RPMI7951 (cell line): ENCODE measurements at places on chromosomes 4 and X.
A peak's percentile ranks its signal among the peaks of the same experiment; 100 is the strongest.

GRCh38 chrX:84475596-84475995 lies 26.7 kb downstream of the HDX start:
- no peak for DNase-seq

GRCh38 chrX:12304261-12304660 lies 166.0 kb downstream of the FRMPD4 start:
- DNase-seq = no peak

DNA sequence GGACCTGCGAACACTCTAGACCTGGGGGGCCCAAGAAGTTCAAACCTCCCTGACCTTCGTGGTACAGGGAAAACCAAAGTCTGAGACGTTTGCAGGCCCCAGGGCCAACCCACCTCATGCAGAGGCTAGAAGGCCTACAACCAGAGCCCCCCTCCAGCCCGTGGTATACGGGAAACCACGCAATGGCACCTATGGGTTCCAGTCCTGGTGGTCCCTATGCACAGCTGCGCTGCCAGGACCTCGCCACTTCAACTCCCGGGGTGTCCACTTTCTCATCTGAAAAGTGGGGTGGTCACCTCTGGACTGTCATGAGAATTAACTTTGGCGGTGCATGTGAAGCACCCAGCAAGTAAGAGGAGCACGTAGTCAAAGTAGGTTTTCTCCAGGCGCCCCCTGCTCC lies 8.4 kb upstream of the MSX1 start:
- no peak for DNase-seq

DNA sequence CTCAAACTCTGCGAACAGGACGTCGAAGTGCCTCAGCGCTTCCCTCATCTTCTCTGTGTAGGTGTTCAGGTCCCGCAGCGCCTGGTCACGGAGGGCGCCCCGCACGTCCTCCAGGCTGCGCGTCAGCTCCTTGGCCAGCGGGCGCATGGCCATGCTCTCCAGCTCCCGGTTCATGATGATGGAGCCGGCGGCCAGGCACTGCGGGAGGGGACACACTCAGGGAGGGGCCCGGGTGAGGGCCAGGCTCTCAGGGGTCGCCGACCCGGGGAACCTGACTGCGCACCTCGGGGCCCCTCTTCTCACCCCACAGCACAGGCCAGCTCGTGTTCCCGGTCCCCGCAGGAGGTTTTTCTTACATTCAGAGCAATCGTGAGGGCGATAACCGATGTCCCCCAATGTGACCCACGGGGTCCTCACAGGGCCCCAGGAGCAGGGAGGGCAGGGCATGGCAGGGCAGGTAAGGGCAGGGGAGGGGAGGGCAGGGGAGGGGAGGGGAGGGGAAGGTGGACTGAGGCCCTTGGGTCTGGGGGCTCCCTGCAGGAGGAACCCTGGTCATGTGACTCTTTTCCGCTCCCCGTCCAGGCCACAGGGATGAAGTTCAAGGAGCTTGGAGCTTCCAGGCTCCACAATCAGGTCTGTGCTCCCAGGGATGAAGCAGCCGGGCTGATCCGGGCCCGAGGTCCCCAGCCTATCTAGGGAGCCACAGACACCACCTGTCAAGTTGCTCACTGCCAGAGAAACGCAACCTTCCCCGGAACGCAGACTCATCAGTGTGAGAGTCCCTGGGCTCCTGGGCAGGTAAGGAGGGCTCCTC lies 77.8 kb upstream of the MXD4 start:
- DNase-seq = no peak

DNA sequence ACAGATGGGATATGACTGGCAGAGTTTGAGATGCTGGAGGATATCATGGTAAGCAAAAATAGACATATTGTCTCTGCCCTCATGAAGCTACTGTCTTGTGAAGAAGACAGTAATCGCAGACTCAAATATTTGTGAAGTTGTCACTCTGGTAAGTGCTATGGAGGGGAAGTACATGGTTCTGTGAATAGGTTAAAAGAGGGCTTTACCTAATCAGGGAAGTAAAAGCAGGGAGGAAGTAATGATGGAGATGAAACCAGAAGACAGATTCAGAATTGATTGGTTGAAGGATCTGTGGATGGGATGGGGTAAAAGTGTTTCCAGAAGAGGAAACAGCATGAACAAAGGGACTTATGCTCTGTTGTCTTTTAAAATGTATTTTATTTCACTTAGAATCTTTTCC lies 19.3 kb upstream of the MAGED1 start:
- DNase-seq = no peak

DNA sequence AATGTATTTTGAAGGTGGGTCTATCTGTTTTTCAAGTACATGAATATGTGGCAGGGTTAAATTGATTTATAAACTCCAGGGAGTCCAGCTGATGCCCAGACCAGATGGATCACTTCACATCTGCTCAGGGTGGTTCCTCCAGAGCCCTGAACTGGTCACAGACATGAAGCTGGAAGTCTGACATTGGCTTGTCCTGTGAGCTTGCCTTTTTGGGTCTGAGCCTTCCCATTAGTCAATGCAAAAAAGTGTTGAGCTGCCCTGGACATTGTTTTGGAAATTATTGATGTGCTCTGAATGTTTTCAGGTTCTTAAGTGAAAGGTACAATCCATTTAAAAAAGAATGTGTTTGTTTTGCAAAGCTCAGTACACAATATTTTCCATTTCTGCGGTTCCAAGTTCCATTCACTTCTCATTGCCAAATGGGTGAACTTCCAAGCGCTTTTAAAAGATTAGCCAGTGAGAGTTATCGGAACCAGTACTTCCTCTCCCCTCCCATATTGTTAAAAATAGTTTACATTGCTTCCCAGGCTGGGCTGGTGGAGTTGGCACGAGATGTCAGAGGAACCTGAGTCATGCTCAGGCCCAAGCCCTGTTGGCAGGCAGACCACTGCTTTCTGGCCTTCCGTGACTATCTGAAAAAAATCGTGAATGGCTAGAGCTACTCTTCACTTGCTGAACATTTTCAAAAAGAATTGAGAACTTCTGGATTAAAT lies 52.1 kb downstream of the PDGFRA start:
- DNase-seq = peak; percentile 94

DNA sequence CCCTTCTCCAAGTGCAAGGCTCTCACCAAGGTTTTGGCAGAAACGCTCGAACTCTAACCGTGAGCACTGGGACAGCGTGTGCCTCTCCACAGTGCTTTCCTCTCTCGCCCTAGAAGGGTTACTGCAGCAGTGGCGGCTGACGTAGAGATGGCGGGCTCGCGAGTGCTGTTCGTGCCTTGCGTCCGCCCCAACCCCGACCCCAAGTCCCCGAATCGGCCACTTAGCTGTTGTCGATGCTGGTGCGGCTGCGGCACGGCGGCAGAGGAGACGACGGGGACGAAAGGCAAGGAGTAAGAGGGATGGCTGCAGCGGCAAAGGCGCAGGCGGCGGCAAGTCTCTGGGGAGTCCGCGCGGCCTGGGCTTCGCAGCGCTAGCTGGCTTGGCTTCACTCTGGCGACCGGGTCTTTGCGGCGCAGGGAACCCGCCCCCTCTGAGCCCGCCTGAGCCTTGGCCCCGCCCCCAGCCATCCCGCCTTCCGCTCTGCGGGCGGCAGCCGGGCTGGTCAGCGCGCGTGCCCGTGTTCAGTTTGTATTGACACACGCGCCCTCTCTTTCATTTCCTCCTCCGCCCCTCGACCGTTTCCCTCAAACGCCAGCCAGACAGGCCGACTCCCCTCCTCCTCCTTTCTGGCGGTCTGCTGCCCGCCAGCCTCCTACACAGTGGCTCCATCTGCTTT lies at the start of gene SPIN4:
Gene SPIN4 (minus strand): TSS at position 392 of the 676 bp plus-strand sequence. CDS start 513 bp downstream, outside the sequence.
- peak; percentile 95 for DNase-seq

- no peak for DNase-seq
These were observed 245.7 kb downstream of the RBMX2 start for GRCh38 chrX:130647468-130647867.
